ENCODE measurements at places on chromosomes 11 and 22. TPM values are rescaled to one million over a fixed set of nuclear protein-coding genes. Genes with fewer than 3 reads are reported as not detected.

DNA sequence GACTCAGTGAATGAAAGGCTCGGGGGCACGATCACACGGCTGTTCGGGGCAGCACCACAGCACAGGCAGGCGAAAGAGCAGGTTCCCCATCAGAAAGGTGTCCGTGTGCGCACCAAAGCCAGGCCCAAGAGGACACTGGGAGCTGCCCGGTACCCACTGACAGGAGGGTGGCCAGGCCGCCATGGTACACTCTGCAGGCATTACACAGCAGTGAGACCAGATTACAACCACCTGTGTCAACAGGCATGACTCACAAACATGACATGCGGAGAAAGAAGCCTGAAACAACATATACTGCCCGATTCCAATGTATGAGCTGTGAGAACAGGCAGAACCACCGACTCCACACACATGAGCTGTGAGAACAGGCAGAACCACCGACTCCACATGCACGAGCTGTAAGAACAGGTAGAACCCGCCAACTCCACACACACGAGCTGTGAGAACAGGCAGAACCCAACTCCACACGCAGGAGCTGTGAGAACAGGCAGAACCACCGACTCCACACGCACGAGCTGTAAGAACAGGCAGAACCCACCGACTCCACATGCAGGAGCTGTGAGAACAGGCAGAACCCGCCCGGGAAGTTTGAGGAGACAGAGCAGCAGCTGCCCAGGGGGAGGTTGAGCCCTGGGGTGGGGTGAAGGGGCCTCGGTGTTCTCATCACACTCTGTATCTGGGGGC is 32.6 kb downstream of the KIAA0930 start:
- no peak for DNase-seq

DNA sequence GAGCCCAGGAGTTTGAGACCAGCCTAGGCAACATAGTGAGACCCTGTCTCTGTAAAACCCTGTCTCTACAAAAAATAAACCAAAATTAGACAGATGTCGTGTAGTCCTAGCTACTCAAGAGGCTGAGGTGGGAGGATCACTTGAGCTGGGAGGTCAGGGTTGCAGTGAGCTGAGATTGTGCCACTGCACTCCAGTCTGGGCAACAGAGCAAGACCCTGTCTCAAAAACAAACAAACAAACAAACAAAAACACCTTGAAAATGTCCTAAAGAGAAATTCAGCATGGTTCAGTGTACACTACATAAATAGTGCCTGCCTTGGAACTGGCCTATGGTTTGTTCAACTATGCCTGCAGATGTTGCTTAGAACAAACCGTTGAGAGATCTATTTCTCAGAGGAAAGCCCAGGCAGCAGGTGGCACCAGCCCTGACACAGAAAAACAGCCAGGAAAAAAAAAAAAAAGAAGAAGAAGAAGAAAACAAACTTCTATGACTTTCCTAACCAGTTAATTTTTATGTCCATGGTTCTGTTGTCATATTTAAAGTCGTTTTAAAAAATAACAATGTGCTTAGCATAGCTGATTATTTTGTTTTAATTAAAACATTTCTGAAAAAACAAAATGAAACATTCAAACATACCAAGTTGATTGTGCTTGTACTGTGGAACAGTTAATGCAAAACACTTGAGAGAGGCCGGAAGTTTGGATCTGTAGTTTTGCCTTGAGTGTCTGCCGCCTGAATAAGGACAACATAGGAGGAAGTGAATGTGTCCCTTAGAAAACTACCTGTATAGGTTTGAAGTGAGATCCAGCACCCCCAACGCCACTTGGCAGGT is 5.4 kb downstream of the KREMEN1 start:
- DNase-seq, result no peak

DNA sequence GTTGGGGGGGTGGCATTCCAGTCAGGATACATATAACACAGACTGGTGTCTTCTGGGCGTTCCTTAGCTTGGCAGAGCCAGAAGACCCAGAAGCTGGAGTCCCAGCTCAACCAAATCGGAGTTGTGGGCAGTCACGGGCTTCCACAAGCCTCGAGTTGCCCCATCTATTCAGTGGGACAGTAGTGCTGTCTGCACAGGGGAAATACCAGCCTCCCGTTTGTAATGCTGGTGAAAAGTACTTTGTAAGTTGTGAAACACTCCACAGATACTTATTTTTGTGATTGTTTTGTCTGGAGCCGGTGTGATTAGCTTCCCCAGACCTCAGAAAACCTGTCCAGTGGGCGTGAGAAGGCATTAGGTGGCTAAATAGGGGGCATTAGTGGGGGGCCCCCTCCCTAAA is 13.6 kb downstream of the DGKZ start:
- no peak for DNase-seq

- peak; percentile 59 for DNase-seq
Observed at GRCh38 chr22:32542677-32543357, 68.2 kb downstream of the FBXO7 start.

GRCh38 chr11:86592659-86593451 is 79.6 kb downstream of the ME3 start:
- DNase-seq, result peak; percentile 62

DNA sequence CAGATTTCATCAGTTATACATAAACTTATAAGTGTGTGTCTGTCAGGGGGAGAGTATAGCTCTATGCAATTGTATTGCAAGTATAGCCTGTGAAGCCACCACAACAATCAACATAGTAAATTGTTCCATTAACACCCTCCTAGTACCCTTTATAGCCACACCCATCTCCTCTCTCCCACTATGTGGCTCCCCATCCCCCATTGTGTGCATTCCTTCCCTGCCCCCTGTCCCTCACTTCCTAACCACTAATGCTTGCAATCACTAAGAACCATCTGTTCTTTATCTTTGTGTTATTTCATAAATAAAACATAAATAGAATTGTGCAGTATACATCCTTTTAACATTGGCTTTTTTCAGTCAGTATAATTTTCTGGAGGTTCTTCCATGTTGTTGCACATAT is 83.1 kb upstream of the SLC5A12 start:
- DNase-seq, result no peak

The OR4C16 gene
- total RNA-seq, result not detected

Measured in left cardiac atrium (tissue), 4 donors.